ENCODE measurements at places on chromosomes 7 and 10.

GRCh38 chr7:120404042-120404441 lies 131.1 kb downstream of the KCND2 start:
- DNase-seq = no peak

DNA sequence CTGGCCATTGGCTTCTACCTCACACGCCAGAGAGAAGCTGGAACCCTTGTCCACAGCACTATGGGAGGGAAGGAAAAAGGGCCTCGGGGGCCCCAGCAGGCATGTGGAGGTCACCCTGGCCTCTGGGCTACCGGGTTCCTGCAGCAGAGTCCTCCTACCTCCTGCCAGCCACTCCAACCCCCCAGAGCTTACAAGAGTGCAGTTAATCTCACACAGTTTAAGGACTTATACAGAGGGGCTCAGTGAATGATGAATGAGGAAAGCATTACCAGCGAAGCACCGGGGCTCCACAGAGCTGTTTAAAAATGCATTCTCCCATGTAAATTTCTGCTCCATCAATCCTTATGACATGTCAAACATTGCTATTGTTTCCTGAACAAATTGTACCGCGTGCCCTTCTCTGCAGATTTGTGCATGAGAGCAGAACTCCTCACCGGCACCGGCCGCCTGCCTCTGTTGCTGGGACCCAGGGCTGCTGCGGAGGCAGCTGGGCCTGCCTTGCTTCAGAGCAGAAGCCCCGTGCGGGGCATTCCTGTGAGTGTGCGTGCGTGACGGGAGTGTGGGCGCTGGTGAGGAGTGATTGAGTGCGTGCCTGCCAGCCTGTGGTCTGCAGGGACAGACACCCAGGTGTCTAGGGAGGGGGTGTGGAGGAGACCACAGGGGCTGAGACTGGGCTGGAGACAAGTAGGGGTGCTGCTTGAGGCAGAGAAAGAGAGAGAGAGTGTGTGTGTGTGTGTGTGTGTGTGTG lies 52.8 kb downstream of the C10orf105 start:
- no peak for DNase-seq

DNA sequence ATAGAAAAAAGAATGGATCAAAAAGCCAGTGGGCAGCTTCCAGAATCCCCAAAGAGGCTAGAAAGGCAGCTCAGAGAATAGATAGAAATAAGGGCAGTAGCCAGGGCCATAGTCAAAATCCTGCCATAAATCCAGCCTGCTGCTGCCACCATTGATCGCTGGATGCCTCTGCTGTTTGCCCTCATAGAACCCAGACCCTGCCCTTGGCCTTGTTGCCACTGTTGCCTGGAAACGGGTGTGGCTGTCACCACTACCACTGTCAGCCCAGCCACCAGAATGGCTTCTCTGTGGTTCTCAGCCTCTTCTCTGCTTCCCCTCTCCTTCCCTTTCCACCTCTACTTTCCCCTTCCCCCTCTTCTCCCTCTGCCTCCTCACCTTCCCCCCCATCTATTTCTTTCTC lies 57.8 kb downstream of the HHEX start:
- no peak for DNase-seq

DNA sequence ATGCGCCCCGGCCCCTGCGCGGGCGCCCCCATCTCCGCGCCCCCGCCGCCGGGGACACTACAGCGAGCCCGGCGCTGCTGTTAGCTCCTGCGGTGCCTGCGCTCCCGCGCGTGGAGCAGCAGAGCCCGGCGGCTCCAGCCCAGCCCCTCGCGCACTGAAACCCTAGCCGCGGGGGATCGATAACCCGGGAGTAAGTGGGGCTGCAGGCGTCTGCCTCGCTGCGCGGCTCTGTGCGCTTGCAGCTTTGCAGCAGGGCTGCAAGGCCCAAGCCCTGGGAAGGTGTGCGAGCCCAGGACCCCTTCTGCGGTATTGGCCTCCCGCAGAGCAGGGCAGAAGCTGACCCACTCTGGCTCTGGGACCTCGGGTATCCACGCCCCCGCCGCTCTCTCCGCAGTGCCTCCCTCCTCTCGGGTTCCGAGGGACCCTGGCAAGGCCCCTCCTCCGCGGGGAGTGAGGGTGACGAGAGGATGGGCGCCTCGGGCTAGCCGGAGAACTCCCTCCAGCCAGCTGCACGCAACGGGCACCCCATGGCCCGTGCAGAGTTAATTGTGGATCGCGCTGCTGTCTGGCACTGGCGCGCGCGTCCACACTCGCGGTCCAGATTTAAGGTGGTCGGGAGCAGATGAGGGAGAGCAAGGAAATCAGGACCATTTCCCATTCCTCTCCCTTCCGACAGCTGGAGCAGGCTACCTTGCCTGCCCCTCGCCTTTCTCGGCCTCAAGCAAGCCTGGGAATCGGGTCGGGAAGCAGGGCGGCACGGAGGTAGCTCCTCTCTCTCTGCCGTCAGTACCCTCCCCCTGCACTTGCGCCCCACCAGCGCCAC lies 2.1 kb downstream of the SHH start:
- no peak for DNase-seq

- DNase-seq = no peak
Measured at GRCh38 chr7:151819866-151820265, 57.0 kb downstream of the PRKAG2 start.

DNA sequence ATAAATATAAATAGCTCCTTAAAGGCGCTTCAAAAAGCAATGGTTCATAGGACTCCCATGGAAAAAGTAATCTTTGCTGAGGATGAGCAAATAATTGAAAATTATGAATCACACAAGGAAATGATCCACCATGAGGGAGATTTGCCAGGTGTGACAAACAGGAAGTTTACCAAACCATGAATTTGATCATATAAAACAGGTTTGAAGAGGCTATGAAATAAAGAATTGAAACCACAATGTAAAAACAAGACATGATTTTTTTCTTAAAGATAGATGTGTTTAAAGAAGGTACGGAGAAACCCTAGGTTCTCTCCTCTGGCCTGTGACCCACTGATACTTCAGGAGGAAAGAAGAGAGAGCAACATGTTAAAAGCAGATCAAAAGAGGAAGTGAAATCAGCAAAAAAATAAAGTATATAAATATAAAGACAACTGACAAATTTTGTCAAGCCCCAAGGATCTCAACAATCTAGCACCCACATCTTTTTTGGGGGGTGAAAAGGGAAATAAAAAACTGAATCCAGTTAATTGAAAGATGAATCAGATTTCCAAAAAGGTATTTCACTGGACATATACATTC lies 111.3 kb upstream of the ASAH2 start:
- DNase-seq = no peak

GRCh38 chr10:99758211-99758891 lies 24.1 kb upstream of the ABCC2 start:
- no peak for DNase-seq

DNA sequence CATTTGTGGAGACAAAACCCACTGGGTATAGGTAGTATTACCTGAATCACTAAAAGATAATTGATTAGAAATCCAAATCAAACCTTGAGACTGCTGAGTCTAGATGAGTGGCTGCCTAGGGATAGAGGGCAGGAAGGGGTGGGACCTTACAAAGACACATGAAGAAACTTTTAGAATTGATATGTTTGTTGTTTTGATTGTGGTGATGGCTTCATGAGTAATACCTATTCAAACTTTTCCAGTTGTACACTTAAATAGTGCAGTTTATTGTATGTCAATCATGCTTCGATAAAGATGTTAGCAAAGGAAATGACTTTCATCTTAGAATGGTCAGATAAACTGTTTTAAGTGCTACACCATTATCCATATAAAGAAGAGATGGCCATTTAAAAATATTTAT lies 188.7 kb upstream of the KAT6B start:
- no peak for DNase-seq

GRCh38 chr10:101464082-101464481 lies 110.1 kb downstream of the BTRC start:
- no peak for DNase-seq

- no peak for DNase-seq
Measured at GRCh38 chr7:50418526-50419290, 31.4 kb downstream of the FIGNL1 start.

DNA sequence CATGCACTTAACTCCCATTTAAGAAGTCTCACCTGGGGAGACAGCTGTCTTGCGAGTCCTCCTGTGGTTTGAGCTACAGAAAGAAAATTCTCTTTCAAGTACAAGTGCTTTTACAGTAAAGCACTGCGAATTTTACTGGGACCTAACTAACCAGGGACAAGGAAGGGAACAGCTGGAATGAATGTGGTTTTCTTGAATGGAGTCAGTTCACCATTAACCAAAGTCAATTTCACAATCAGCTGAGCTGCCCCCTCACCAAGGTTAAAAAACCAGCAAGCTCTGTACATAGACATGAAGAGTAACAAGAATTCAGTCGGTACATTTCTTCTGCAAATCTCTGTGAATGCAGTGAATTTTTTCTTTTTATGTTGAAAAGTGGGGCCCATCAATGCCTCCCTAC lies 56.3 kb downstream of the GFRA1 start:
- no peak for DNase-seq

- no peak for DNase-seq
Measured at GRCh38 chr10:865924-866576, 65.5 kb downstream of the LARP4B start.

DNA sequence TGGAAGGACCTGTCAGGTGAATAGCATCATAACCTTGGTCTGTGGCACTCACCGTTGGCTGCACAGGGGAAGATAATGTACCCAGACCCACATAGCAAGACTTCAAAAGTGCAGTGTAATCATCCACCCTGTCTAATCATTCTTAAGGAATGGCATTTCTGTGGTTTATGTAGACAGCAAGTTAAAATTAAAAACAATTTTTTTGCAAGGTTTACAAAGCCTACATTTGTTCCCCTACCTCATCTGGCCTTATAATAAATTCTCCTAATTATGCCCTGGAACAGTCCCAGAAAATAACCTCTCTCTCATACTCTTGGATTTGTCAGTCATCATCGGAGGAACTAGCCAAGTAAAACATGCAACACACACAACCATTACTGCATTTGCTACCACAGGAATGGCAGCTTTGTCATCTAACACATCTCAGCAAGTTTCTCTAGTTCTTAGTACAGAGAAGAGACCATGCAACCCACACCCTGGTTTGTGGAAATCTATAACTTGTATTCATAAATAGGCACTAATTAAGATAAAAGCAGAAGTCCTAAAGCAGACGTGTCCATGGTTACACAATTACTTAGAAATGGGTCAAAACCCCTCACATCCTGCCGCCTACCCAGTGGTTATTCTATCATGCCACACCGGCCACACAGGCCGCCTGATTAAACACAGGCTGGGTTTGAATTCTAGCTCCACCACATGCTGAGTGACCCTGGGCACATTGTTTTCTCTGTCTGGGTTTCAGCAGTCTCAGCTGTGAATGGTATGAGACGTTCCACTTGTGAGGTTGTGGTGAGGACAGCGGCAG lies 19.1 kb downstream of the ABLIM1 start:
- DNase-seq = no peak

DNA sequence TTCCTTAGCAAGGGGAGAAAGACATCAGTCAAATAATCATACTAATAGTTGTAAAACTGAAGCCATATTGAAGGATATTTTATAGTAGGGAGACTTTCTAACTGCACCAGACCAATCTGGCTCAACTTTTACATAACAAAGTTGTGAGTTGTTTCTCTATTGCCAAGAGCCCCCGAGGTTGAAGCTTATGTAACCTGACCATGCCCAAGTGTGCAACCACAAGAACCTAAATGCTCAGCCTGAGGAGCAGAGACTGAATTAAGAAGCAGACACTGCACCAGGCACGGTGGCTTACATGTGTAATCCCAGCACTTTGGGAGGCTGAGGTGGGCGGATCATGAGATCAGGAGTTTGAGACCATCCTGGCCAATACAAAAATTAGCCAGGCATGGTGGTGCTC lies 77.3 kb upstream of the ARMC3 start:
- no peak for DNase-seq

GRCh38 chr10:126170776-126171175 lies 217.5 kb downstream of the ADAM12 start:
- DNase-seq = no peak

DNA sequence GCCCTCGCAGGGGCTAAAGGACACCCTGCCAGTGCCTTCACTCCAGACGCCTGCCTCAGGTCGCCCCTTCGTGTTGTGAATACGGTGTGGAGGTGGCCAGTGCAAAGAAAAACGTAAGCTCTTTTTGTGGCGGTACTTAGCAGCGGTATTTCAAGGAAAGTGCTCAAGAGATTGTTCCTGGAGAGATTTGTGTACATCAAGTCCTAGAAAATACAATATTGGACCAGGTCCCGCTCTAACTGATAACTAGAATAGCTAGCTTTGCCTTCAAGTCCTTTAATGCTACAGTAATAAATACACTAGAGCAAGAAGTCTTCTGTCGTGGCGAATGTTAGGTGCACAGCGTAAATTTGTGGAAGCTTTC lies 689 bp downstream of the PLCE1 start:
- no peak for DNase-seq

DNA sequence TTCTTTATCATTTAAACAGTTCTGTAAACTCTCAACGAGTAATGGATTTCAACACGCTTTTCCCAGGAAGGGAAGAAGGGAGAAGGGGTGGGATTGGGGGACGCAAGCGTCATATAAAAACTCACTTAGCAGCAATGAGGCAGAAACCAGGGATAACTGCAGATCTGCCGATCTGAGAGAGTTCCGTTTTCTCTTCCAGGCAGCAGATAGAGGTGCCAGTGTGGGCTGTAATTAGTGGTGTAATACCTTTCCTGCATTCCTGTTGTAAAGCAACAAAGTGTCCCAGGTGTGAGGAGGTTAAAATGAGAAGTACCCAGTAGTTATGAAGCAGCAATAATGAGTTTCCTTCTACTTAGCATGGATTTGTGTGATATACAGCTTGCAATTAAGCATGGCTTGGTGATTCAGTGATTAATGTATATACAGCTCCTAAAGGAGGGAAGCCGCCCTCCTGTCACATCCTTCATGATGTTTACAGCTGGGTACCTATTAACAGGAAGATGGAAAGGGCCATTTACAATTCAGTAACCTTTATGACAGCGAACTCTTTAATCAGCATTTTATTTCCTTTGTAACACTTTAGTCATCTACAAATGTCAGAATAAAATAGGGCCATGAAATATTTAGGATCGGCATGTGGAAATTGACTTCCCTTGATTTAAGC lies 271.9 kb downstream of the LRMDA start:
- no peak for DNase-seq

- DNase-seq = no peak
Measured at GRCh38 chr10:69359148-69359547, 57.6 kb downstream of the TACR2 start.

DNA sequence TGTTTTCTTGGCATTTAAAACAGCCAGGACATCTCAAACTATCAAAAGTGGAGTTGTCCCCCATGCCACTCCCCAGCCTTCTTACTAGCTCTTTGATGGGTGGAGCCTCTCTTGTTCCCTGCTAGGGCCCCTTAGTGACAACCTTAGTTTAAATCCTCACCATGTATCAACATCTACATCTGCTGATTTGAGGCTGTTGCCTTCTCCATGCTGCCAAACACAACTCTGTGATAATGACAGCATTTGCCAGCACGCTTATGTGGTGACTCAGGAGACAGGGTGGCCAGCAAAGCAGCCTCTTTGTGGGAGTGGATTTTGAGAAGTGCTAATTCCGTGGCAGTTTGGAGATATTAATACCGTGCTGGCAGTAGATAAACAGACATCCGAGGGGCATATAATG lies 145.4 kb downstream of the LRRC4 start:
- no peak for DNase-seq

- DNase-seq = no peak
Measured at GRCh38 chr7:50781381-50782293, 1.1 kb downstream of the GRB10 start.
